ENCODE measurements at places on chromosomes 13 and 19. TPM values are rescaled to one million over a fixed set of nuclear protein-coding genes. Genes with fewer than 3 reads are reported as not detected.

BCAM gene
- 2.0 TPM for total RNA-seq

OR7C1 gene
- not detected for total RNA-seq

DNA sequence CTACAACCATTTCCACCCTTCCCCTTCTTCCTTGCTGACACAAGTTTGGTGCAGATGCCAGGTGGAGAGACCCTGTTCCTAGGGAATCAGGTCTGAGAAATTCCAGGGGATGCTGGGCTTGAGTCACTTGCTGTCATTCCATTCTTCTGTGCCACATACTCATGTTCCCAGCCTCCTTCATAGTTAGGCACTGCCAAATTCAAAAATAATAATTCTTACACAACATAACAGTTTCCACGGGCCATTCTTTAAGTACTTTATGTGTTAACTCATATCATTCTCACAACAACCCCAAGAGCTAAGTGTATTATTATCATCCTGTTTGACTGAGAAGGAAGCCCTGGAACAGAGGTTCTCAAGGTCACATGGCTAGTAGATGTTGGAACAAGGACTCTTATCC is 27.1 kb upstream of the POMP start:
- DNase-seq = peak; percentile 11

DNA sequence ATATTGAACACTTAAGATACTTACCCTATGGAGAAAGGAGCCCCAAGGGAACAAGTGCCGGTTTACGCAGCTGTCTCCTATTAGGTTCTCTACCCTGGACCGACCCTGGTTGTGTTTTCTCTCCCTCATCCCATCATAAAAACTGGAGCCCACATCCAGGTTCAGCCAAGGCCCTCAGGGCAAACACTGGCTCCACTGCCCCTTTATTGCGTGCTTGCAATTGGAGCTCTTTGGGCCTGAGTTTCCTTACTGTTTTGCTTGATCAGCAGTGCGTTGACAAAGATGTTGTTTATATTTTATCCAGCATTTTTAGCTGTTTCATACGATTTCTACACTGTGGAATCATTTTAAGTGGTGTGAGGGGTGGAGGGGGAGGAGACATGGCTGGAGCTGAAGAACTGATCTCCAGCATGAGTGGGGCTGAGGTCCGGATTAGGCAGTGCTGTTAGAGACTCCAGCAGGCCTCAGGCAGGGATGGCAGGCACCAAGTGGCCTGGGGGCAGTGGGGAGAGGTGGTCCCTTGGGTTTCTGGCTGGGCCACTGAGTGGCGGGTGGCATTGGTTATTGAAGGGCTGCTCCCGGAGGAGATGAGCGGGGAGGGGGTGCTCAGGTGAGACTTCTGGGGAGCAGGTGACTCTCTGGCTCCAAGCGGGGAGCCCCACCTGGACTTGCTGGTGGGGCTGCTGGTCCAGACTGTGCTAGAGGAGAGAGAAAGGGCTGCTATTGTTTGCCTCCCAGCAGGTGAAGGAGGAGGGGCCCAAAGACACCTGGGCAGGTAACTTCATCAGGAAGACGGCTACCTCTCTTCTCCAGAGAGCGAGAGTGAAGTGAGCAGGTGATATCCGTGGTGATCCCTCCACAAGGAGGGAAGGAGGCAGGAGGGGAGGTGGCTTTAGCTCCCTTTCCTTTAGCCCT is 62.4 kb upstream of the RNF113B start:
- no peak for DNase-seq

RNF225 gene
- 0.24 TPM for total RNA-seq

Data from HT1080 (cell line).